ENCODE measurements at places on chromosomes 6 and 20.

DNA sequence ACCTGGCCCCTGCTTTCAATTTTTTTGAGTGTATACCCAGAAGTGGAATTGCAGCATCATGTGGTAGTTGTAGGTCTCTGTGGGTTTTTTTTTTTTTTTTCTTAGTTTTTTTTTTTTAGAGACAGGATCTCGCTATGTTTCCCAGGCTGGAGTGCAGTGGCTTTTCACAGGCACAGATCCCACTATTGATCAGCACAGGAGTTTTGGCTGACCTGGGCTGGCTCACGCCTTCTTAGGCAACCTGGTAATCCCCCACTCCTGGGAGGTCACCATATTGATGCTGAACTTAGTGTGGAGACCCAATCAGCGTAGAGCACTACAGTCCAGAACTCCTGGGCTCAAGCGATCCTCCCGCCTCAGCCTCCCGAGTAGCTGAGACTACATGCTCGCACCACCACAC is 25.9 kb downstream of the MTO1 start:
- no peaks in the 10 kb centered on the region for H3K4me1 ChIP-seq
- H3K36me3 ChIP-seq, result peaks cover 31% of the 10 kb centered on the region
- no peak overlapping the region for H3K27ac ChIP-seq
- no peaks in the 10 kb centered on the region for H3K27me3 ChIP-seq

DNA sequence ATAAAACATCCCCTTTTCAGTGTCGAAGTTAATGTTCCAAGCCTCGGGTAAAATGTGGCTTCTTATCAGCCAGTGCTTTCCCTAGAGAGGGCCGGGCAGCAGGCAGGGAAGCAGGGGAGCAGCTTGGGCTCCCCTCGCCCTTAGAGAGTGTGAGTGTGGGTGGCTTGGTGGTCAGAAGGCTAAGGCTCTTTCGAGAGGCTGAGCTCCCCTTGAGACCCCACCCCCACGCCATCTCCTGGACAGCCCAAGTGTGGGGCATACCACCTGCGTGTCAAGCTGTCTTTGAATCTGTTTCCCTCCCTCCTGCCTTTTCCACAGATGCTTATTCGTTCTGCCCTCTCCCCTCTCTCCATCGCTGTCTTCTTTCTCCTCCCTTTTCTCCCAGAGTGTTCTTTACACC is 95.1 kb upstream of the FOXP4 start:
- no peak overlapping the region for H3K27ac ChIP-seq
- H3K4me3 ChIP-seq, result no peak overlapping the region
- no peaks in the 10 kb centered on the region for H3K4me1 ChIP-seq
- no peak for DNase-seq

- no peaks in the 10 kb centered on the region for H3K4me1 ChIP-seq
- DNase-seq, result no peak
- H3K27ac ChIP-seq, result no peak overlapping the region
Observed at GRCh38 chr20:37142708-37143107, 36.4 kb upstream of the RPN2 start.

DNA sequence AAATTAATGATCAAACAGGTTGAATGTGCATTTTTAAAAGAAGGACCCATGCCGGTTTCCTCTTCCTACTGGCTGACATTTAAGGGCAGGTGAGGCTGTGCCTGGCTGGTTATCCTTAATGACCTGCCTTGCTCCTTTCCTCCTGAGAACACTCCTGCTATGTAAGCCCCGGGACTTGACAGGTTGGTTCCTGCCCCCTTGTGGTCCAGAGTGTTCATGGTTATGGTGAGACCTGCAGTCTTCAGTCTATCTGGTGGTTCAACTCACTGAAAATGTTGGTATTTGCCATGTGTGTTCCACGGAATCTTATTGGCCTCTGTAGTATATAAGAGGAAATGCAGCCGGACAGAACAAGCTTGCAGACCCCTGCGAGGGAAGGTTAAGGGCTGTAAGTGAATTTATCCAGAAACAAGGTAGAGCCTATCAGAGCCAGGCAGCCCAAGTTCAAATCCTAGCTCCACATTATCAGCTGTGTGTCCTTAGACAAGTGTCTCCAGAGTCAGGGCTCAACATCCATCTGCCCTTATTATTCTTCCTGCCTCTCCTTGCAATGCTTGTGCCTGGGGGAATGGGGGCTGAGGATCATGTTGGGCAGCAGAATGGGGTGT is 5.2 kb upstream of the BPIFA3 start:
- H3K4me1 ChIP-seq, result peaks cover 3% of the 10 kb centered on the region
- H3K4me3 ChIP-seq, result no peak overlapping the region
- no peaks in the 10 kb centered on the region for H3K36me3 ChIP-seq
- DNase-seq, result no peak

- no peak overlapping the region for H3K4me3 ChIP-seq
- H3K27me3 ChIP-seq, result no peaks in the 10 kb centered on the region
- peaks cover 2% of the 10 kb centered on the region for H3K36me3 ChIP-seq
Observed at GRCh38 chr20:58403272-58403671, 14.2 kb downstream of the VAPB start.

GRCh38 chr6:158321960-158322359 is 9.7 kb downstream of the TULP4 start:
- H3K4me1 ChIP-seq, result peaks cover 47% of the 10 kb centered on the region
- H3K27ac ChIP-seq, result no peak overlapping the region
- H3K36me3 ChIP-seq, result peaks cover 18% of the 10 kb centered on the region
- DNase-seq, result no peak
- H3K27me3 ChIP-seq, result no peaks in the 10 kb centered on the region

- no peaks in the 10 kb centered on the region for H3K36me3 ChIP-seq
- no peak for DNase-seq
- H3K4me1 ChIP-seq, result no peaks in the 10 kb centered on the region
- H3K27me3 ChIP-seq, result peaks cover 3% of the 10 kb centered on the region
Observed at GRCh38 chr6:71066153-71066552, 109.3 kb upstream of the B3GAT2 start.

DNA sequence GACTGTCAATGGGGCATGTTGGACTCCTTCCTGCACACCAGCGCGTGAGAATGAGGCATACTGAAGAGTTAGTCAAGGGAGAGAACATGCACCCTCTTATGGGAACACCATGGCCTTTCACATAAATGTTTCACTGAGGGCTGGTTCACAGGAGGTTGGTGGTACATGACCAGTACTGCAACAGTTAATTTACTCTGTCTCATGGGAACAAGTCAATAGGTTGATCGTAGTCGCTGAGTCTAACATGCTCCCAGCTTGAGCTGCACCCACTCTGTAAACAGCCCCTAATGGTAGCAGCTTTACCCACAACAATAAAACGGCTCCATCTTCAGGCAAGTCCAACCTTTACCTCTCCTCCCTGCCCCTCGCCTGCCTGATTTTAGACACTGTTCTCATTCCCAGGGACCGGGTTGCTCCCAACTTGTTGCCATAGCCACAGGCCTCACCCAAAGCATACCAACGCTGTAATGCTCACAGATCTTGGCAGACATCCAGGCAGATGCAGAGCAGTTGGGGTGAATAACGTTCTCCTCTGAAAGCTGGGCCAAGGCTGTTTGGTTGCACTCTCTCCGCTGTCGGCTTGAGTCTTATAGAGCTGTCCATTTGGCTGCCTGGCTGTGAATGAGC is 111.3 kb downstream of the LY86 start:
- H3K36me3 ChIP-seq, result no peaks in the 10 kb centered on the region
- H3K4me3 ChIP-seq, result no peak overlapping the region
- no peak overlapping the region for H3K27ac ChIP-seq
- no peak for DNase-seq
- H3K4me1 ChIP-seq, result no peaks in the 10 kb centered on the region

DNA sequence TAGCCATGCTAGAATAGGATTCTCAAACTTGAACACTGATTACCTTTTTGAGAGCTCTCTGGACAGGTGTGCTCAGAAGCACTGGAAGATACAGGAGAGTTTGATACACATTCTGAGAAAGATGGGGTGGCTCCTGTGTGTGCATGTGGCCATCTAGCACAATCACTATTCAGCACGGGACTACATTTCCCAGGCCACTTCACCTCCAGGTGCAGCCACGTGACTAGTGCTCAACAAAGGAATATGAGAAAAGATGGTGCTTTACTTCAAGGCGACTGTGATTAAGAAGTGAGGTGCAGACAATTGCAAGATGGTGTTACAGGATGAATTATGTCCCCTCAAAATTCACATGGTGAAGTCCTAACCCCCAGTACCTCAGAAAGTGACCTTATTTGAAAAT is 103.8 kb downstream of the BACH2 start:
- no peak for DNase-seq
- peak overlapping the region; percentile 14 for H3K27ac ChIP-seq
- H3K4me1 ChIP-seq, result peaks cover 27% of the 10 kb centered on the region
- H3K27me3 ChIP-seq, result no peaks in the 10 kb centered on the region
- H3K4me3 ChIP-seq, result no peak overlapping the region
- H3K36me3 ChIP-seq, result peaks cover 18% of the 10 kb centered on the region

- H3K4me1 ChIP-seq, result no peaks in the 10 kb centered on the region
- DNase-seq, result no peak
- no peaks in the 10 kb centered on the region for H3K36me3 ChIP-seq
Observed at GRCh38 chr20:49415005-49415667, 67.3 kb downstream of the KCNB1 start.

- H3K27me3 ChIP-seq, result peaks cover 7% of the 10 kb centered on the region
- H3K36me3 ChIP-seq, result peaks cover 11% of the 10 kb centered on the region
- H3K4me3 ChIP-seq, result no peak overlapping the region
- no peak overlapping the region for H3K27ac ChIP-seq
- no peak for DNase-seq
- no peaks in the 10 kb centered on the region for H3K4me1 ChIP-seq
Observed at GRCh38 chr6:16809753-16810358, 48.6 kb upstream of the ATXN1 start.
